NCI-H2081 treated with DMSO at 0.1 percent for 48 hours (cell line): ENCODE measurements at places on chromosomes 11 and 22.
A peak's percentile ranks its signal among the peaks of the same experiment; 100 is the strongest.

DNA sequence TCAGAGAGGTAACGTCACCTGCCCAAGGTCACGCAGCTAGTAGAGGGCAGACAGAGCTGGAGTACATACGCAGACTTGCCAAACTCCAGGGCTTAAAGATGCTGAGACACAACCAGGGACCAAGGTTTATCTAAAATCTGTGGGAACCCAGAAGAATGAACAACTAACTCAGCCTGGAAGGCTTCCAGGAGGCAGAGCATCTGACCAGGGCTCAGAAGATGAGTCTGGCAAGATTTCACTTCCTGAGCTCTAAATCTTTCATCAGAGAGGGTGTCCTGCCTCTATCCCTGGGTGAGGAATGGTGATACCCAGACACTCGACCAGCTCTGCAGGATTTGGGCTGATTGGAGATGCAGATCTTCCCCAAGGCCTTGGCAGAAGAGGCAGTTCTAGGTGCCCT is 9.1 kb downstream of the GAL3ST1 start:
- DNase-seq, result no peak

DNA sequence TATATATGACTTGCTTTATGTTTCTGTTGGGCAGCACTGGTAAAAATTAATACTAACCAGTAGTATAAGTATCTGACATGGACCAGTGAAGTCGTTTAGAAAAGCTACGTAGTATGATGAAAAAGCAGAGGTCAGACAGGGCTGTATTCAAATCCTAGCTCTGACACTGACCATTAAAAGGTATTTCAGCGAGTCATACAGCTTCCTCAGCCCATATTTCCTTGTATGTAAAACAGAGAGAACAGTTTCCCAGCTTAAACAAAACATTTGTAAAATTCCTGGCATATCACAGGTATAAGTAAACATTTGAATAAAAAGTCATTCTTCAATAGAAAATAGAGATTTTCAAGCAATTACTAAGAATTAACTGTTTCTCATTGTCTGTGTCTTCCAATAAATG is 4.2 kb downstream of the NOX4 start:
- DNase-seq, result no peak

- no peak for DNase-seq
Observed at GRCh38 chr11:17347676-17348075, 3.9 kb upstream of the NCR3LG1 start.

DNA sequence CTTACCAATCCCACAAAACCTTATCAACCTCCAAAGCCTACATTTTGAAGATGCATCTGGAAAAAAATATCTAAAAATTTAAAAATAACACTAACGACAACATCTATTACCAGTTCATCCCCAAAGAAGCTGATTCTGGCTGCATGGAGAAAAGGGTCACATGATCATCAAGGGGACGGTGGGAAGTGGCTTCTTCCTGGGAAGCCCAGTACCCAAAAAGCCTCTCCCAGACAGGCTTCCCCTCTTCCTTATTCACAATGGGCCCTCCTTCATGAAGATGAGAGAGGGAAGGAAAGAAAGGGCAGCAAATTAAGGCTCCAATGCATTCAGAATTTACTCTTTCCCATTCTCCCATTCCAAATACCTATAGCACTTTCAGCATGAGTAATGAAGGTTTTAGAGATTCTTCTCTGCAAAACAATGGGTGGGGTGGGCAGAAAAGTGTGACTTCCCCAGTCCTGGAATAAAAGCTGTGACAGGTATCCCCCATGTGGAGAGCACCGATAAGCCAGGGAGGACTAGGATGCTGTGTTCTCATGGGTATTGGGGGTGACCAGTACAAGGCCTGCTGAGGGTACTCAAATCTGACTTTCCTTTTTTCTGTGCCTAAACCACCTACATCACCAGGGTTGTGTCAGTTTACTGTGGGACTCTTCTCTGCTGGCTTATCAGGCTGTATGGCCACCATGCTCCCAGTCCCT is 88.2 kb downstream of the SIK3 start:
- DNase-seq, result no peak

GRCh38 chr11:1997755-1998154 is at the start of gene H19:
Gene H19, minus strand, starts transcription at chr11:1997842.
- no peak for DNase-seq

DNA sequence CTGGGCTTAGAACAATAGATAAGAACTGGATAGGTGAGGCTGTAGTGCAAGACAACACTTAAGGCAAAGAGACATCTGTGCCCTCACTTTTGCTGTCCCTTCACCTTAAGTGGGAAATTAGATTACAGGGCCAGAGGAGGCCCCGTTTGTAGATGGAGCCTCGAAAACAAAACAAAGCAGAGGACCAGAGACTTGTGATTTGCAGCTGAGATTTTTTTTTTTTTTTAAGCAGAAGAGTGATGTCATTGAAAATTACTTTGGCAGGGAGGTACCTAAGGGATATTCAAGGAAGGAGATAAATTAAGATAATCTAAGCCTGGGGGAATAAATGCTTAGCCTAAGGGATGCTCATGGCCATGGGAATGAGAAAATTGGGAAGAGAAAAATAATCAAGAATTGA is 31.4 kb downstream of the ZC3H12C start:
- DNase-seq, result no peak

- no peak for DNase-seq
Observed at GRCh38 chr11:60917267-60917666, 3.3 kb downstream of the TMEM109 start.

DNA sequence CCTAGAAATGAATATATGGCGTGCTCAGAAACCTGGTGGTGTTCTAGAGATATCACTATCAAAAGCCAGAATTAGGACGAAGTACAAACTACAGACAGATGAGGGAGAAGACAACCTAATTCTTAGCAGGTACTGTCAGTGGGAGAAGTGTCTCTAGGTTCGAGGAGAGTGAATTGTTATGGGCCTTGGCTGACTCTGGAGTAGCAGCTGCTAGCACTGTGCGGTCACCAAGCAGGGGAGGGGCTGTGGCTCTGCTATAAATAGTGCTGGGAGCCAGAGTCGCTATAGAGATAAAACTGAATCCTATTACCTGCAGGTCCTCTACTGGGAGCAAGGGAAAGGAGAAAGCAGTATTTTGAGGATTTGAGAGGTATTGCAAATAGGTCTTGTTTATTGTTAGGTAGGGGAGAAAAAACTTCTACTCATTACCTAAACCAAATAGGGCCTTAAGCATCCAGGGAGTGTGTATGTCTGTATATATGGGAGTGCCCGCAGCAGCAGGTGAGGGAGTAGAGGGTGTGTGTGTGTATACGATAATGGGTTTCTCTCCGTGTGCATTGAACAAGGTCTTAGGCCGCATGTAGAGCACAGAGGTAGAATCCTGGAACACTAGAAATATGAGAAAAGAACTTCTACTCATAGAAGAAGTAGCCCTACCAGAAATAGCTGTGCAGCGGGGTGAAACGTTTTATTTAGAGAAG is 2.2 kb downstream of the MADD start:
- no peak for DNase-seq

GRCh38 chr11:76424379-76424778 is 20.4 kb upstream of the EMSY start:
- DNase-seq, result no peak

DNA sequence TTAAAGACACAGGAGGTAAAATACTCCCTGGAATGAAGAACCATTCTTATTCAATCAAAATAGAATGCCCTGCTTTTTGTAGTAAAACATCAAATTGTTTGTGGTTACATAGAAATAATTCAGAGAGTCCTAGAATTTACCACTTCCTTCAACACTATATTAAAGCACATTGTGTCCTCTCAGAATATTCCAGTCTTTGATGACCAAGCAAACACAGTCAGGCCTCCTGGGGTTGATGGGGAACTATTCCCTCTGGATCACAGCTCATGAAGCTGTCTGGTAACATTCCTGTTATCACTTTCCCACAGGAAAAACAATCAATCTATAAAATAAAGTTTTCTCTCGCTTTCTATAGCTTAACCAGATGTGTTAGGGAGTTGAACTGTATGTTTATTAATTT is 389.3 kb downstream of the KCNA4 start:
- DNase-seq, result no peak

- no peak for DNase-seq
Observed at GRCh38 chr11:117704395-117705100, 92.5 kb downstream of the DSCAML1 start.

DNA sequence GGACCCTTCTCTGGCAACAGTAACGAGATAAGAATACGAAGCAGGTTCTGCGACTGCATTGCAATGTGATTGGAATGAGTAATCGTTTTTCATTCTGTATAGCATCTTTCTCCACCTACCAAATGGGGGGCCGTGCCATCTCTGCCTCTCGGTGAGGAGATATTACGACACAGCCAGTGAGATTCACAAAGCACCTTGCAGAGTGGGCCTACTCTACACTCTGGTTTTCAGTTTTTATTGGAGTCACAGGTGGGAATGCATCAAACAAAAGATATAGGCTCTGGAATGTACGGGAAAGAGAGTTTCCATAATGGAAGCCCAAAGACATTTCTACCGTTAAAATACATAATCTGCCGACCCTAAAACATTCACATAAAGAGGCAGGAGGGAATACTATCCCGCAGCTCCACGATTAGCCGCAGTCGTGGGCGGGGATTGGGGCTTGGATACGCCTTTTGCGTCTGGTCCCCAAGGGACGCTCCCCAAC is 423 bp upstream of the RTN3 start:
- DNase-seq, result no peak

GRCh38 chr11:10913075-10913474 is 55.2 kb upstream of the ZBED5 start:
- DNase-seq, result no peak

DNA sequence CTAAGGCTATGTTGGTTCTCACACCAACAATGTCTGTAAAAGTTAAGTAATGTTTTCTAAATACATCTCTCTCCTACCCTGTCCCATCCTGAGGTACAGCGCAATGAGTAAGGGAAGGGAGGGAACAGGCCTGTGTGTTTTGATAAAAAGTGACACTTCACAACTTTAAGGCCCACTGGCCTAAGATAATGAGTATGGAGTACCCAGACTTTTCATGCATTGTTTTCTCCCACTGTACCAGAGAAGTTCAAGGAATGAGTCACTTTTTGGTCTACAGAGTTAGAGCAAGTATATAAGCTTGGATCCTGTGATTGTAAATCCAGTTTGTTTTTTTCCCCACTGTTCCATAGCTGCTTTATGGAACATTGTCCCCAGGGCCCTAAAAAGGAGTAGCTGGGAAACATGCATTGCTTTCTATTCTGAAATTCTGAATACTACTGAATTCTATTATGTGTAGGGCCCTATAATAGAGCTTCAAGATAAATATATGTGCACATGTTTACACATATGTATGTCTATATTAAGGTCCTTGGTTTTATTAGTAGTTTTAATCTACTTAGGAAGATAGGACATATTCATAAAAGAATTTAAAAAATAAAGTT is 29.8 kb downstream of the KCNE3 start:
- DNase-seq, result no peak

- DNase-seq, result no peak
Observed at GRCh38 chr11:107505647-107506225, 48.1 kb upstream of the CWF19L2 start.

DNA sequence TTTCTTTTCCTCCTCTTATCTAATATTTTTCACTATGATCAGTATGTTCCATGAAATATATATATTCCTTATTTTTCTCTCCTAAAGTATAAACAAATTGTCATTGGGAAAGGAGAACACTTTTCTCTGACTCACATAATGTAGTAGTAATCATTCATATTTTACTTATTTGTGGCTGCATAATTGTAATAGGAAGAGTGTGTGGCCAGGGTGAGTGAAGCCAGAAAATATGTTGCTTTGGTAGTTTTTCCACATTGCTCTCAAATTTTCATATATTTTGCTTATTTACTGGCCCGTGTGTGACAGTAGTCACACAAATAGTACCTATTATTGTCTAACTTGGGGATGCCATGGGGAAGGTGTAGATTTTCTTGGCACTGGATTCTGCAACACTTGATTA is 172.1 kb downstream of the DYNC2H1 start:
- no peak for DNase-seq

- peak; percentile 26 for DNase-seq
Observed at GRCh38 chr11:26753723-26754504, 32.1 kb upstream of the SLC5A12 start.

DNA sequence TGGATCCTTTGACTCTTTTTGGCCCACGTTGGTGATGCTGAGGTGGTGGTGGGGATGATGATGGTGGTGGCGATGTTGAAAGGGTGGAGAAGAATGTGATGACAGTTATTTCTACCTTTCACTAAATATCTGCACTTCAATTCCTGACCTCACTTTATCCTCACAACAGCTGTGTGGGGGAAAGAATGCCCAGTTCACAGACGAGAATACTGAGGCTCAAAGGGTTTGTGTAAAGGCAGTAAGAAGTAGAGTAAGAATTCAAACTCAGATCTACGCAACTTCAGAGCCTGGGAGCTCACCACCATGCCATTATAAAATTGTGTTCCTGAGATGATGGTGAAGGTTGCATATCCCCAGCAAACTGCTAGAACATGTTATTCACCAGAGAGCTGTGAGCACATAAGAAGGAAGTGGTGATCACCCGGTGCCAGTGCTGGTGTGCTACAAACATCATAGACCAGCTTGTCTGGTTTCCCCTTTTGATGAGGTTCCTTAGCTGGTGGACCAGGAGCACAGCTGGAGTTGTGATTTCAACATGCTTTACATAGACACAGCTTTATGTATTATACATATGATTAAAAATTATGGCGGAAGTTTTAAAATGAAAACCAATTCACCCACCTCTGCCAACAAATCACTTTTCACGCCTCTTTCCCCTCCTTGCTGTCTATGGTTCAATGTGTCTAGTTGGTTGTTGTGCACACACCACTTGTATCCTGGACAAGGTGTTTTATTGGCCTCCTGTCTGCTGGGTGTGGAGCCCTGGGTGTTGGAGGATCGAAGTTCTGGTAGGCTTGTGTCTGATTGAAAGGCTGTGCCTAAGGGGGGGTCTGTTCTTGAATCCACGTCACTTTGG is 6.2 kb downstream of the ST14 start:
- DNase-seq, result no peak
